ENCODE measurements at places on chromosomes 3 and 15.
A peak's percentile ranks its signal among the peaks of the same experiment; 100 is the strongest.

DNA sequence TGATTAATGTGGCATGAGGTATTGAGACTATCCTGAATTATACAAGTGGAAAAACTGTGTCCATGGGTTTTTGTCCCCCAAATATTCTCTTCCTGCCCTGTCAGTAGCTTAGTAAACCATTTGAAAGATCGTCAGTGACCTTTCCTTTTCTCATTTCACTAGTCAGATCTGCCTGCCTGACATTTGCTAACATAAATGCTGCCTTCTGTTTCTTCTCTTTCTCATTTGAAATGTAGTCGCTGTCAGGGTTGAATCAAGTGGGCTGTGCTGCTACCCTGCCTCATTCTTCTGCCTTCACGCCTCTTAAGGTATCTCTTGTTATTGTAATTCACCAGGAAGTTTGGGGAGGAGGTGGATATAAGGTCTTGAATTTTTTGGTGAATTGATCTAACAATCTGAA lies 67.5 kb downstream of the LRCH3 start:
- DNase-seq: no peak

DNA sequence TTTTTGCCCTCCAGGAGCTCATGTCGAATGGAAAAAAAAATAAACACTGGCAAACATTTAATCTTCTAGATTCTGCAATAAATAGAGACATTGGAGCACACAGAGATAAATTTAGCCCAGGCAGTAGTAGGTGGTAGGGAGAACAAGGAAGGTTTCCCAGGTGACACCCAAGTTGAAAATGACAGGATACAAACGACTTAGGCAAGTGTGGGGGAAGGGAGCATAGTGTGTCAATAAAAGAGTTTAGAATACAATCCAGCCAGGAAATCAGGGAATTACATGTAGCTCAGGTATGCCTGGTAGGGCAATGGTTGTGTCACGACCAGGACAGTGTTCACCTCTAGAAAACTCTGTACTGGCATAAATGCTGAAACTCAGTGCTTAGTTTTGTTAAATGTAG lies 364.6 kb upstream of the AGTR1 start:
- no peak for DNase-seq

GRCh38 chr15:66097151-66098021 lies 156.2 kb downstream of the MEGF11 start:
- peak; percentile 84 for DNase-seq

DNA sequence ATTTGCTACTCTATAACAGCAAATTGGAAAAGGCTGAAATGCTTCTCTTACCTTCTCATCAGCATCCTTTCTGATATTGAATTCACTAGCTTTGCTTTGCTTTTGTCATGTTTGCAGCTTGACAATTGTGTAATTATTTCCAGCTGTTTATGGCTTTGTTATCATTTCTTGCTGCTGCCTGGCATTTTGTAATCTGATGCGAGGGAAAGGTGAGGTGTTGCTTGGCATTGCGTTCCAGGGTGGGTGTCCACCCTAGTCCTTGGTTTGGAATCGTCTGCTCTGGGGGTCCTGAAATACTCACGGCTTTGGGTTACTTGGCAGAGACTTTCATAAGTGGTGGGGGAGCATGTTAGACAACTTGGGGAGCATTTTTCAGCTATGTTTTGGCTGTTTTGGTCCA lies 2.9 kb downstream of the CACNA2D3 start:
- DNase-seq: no peak

- DNase-seq: no peak
Observed at GRCh38 chr15:73504885-73505284, 61.9 kb downstream of the REC114 start.

- DNase-seq: no peak
Observed at GRCh38 chr15:63942486-63943365, 103.6 kb downstream of the DAPK2 start.

DNA sequence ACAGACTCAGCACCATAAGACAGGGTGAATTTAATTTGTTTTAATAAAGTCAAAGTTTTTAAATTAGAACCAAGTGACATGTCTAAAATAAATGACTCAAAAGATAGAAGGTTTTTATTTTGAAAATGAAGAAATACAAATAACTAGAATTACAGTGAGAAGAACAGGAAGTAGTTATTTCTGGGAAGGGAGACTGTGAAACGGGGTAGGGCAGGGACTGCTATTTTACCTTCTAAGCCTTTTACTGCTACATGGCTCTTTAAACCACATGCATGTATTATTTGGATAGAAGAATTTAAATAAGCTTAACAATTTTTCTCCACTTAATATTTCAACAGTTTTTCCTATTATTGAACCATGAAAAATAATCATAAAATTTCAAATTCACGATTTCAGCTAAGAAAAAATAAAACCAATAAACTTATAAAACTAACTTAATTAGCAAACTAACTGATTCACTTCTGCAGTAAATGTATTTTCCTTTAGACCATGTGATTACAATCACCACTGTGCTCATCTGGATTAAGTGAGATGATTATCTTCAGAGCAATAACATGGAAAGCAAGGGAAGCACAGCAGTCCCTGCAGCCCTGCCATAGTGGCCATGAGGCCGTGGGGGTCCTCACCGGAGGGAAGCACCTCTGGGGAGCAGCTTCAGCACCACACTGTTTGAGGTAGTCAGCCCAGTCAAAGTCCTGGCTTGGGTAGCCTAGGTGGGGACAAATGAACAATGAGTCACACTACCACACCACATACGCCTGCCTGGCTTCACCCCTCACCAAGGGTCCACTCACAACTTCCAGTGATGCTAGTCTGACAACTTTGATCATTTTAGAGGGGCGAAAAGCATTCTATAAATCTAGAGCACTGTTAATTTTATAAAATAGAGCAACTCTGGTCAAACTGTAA lies 28.3 kb upstream of the STIMATE start:
- DNase-seq: no peak

DNA sequence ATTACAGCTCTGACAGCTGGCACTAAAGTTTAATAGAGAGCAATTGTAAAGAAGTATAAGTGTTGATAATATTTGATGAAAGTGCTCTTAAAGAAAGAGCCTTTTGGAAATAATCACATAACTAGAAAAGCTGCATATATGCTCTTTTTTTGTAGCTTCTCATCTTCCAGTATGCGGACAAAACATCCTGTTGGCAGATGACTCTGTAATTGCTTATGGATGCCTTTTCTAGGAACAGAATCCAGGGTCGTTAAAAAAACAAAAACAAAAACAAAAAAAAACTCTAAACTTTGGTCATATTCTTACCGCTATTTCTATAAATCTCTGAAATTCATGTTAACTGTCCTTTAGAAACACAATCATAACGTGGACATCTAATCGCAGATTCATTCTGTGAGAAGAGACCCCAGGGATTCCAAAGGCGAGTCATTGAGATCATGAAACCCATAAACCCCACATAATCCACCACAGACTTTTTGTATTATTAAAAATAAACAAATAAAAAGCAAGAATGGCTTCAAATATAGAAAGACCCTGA lies 109.8 kb downstream of the EPHA3 start:
- no peak for DNase-seq

DNA sequence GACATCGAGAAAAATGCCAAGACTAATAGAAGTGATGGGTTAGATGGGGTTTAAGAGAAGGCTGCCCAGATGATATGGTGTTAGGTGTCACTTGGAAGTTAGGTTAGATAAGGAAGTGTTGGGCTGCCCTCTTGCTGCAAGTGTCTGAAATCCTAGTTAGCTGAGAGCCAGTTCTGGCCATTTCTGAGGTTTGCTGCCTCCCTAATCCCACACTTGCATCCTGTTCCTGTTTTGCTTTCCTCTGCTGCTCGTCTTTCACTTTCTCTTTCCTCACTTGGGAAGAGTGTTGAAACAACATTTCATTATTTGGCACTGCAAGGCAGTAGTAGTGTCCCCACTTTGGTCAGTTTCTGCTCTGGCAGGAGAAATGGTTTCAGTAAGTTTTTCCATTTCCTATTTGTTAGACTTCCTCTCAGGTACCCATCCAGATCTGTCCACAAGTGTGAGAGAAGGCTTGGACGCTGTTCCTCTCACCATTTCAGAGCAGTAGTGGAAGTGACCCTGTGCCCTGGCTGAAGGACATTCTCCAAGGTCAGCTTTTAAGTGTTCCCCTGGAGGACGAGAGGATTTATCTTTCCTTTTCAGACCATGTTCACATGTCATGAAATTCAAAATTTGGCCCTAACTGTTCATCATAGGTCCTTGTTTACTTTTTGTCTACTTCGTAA lies 93.3 kb downstream of the ADAMTSL3 start:
- DNase-seq: no peak

GRCh38 chr15:70480196-70480856 lies 283.0 kb downstream of the UACA start:
- no peak for DNase-seq

DNA sequence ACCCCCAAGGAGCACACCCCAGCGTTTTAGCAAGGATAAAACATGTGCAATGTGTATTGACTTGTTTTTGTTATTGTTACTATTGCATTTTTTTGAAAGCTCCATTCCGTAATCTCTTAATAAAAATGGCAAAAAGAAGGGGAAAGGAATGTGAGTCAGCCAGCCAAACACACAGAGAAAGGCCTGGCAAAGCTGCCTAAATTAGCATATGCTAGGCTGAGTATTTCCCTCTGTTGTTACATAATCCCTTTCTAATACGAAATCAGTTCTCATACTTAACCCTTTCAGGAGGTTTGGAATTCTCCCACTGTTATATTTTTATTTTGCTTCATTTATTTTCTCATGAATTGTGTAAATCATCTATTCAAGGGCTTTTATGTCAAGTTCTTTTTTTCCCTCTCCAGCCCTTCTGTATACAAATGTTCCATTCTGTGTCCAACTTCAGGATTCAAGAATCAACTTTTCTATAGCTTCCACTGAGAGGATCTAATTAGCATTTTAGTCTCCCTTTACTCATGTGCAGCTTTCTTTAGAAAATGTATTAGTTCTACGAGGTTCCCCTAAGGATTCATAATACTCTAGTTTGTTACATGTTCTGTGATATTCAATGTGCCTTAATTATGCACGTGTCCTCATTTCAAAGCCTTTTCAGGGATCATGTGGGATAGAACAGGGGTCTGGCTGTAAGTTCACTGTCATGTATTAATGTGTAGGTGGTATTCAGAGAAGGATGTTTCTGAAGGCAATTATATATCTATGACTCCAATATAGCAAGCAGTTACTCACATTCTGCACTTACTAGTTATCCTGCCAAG lies 9.2 kb downstream of the CADM2 start:
- peak; percentile 15 for DNase-seq

DNA sequence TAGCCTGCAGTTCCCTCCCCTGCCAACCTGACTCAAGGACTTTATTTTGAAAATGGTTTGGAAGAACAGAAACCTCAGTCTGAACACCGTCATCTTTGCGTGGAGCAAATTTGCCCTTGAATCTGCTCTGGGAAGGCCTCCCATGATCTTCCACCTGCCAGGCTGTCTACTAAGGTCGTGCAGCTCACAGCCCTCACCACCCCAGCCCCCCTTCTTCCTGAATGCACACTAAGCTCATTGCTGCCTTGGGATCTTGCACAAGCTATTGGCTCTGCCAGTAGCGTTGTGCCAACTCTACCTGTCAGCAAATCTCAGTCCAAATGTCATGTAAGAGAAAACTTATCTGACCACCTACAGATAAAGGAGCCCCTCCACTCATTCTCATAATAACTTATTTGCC lies 141.5 kb downstream of the USP13 start:
- no peak for DNase-seq

DNA sequence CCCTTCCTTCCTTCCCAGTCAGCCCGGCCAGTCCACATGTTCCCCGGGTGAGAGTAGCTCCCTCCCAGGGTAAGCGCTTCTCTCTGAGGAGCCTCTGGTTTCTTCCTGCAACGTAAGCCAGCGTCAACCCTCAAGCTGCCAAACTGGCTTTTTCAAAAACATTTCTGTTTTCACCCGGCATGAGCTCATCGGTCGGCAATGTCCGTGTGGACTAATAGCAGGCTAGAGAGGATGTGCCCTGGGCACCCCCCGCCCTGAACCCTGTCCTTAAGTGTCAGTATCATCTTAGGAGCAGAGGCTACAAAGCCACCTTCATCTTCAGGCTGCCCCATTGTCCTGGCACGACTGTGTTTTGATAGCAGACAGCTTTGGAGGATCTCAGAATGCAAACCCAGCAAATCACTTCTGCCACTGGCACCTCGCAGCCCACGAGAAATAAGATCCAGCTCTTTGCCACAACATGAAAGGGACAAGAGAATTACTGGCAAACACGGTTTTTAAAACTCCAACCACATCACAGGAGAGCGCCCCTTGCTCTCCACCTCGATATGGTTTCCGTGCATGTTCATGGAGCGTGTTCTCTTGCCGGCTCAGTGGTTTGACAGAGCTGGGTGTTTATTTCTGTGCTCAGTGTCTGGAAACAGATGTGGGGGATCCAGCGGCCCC lies 9.9 kb downstream of the ALDH1A3 start:
- DNase-seq: no peak

GRCh38 chr3:154095832-154096421 lies 25.3 kb upstream of the ARHGEF26 start:
- no peak for DNase-seq

DNA sequence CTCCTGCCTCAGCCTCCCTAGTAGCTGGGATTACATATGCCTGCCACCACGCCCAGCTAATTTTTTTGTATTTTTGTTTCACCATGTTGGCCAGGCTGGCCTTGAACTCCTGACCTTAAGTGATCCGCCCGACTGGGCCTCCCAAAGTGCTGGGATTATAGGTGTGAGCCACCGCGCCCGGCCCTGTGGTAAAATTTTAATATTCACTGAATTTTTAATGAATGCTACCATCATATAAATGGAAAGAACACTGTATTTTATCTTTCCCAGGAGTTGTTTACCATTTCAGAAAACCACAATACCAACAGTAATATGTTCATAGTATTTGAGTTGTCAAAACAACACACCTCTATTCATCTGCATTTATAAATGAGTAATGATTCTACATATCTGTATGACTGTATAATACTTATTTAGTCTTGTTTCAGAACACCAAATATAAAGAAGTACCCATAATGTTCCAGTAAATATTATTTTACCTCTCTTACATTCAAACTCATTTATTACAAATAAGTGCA lies 16.2 kb upstream of the MAGEF1 start:
- DNase-seq: no peak

DNA sequence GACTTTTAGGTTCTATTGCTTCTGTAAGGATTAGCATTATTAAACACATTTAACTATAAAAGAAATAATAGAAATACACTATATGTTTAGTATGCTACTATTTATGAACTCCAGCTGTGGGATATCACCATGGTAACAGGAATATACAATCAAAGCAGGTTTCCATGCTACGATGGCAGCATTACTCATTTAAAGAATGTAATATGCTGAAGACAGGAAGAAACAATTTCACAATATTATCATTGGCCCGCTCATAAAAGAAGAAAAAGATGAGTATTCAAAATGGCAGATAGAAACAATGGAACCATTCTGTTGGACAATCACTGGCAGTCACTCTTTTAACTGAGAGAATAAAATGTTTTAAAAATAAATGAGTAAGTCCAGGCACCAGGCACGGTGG lies 153.4 kb downstream of the CBLB start:
- no peak for DNase-seq

- DNase-seq: no peak
Observed at GRCh38 chr3:169964176-169964575, 2.4 kb upstream of the SEC62 start.

All from NCI-H446 treated with DMSO at 0.1 percent for 48 hours (cell line).